NCI-H1417 (cell line): ENCODE measurements at places on chromosomes 16 and 17.

GRCh38 chr16:56203052-56203451, 11.8 kb downstream of the GNAO1 start:
- no peak for DNase-seq

- DNase-seq: peak; percentile 33
These were observed 174.2 kb downstream of the TANC2 start for GRCh38 chr17:63140255-63140654.

GRCh38 chr17:882827-883585, 96.6 kb downstream of the NXN start:
- no peak for DNase-seq

DNA sequence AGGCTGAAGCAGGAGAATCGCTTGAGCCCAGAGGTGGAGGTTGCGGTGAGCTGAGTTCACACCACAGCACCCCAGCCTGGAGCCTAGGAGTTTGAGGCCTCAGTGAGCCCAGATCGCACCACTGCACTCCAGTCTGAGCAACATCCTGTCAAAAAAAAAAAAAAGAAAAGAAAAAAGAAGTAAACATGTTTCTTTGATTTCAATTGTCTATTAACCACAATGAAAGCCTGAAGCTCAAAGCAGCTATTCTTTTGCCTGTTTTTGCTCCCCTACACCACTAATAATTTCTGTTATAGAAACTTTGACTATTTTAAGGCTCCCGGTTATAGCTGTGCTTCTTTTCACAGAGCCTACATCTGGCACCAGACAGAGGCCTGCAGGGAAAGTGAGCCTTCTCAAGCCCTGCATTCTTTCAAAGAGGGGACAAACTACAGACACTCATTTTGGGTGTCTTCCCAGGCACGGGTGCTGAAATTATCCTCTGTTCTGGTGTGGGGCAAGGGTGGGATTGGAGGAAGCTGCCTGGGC, 14.2 kb upstream of the SLC52A1 start:
- DNase-seq: no peak

- DNase-seq: no peak
These were observed 59.6 kb upstream of the CACNG5 start for GRCh38 chr17:66775271-66775670.

DNA sequence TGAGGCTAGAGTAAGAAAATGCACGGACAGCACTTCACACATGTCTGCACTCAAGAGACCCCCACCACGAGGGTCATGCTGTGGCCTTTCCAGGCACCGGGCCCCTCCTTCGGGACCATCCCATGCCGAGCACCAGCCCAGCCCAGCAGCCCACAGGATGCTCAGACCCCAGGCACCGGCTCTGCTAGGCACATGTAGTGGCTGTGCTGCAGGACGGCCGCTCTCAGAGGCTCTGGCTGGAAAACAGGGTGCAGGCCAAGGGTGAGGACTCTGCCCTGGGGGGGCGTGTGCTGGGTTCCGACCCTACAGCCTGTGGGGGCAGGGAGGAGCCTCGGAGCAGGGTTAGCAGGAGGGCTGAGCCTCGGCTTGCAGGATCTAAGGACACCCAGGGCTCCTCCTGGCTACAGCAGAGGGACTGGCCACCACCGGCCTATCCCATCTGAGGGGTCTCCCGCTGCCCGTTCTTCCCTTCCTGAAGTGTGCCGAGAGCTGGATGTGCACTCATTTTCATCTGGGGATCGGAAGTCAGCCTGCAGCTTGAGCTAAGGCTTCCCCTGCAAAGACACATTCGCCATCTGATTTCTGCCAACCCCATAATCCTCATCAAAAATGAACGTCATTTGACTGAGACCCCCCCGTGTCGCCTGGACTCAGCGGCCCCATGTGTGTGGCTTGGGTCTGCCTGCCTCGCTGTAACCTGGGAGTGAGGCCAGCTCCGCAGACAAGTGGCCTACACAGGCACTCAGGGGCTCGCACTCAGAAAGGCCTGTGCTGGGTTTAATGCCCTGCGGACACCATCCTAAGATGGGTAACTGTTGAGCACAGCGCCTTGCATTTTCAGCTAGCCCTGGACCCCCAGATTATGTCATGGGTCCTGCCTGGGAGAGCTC, 293.1 kb upstream of the FOXF1 start:
- DNase-seq: no peak

- DNase-seq: peak; percentile 35
These were observed 36.8 kb downstream of the TMEM132E start for GRCh38 chr17:34616148-34616547.

DNA sequence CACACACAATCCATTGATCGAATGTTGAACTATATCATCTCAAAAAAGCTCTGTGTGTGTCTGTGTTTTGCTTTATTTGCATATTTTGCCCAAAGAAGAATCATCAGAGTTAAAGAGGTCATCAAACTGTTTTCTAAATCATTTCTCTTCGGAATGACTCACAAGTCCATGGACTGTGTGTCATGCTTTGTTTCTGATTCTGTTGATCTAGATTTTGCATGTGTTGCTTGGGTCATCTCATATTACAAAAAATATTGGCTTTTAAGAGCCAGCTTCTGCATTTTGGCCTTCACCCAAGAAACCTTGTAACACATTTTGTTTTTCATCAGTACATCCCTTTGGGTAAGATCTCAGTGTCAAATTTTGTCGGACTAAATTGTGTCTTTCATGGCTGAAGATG, 471.2 kb upstream of the HSBP1 start:
- DNase-seq: no peak

DNA sequence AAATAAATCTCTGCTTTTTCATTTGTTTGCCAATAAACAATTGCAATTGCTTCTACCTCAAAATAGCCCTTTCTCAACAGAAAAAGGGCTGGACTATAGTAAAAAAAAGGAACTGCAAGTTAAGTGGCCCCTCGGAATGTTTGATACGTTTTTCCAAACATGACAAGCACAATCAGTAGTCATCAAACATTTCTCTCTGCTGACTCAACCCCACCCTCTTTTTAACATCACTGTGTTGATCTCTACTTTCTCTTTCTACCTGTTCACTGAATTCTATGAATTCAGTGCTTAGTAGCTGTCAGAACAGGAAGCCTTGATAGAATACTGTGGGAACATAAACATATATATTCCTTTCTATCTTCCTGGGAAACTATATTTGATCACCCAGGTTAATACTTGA, 116.5 kb upstream of the AXIN2 start:
- no peak for DNase-seq

GRCh38 chr17:29621751-29622194, 939 bp downstream of the CORO6 start:
- DNase-seq: no peak

DNA sequence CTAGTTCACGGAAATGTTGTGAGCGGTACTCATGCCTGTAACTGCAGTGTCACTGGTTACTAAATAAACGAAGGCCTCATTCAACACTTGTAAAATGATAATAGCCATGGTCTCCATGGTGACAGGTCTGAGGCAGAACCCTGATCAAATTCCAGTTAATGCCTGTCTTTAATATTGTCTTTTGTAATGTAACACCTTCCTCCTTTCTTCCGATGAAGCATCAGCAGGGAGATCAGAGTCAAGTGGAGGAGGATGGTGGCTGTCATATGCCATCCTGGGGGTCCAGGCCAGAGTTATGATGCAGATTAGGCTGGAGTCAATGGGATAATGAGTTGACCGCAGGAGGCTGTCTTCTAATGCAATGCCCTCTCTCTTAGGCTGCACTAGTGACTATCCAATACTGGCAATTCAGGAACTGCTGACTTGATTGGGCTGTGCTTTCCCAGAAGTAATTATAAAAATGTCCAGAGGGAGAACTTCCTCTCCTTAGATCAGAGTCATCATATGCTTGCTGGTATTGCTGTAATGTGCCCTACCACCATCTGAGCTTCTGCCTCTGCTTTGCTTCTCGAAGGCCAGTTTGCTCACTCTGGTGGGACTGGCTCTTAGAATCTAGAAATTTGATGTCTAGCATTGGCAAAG, 419.1 kb downstream of the CA10 start:
- DNase-seq: peak; percentile 74

- DNase-seq: no peak
These were observed 73.7 kb downstream of the USP22 start for GRCh38 chr17:20968913-20969616.

- peak; percentile 67 for DNase-seq
These were observed 30.0 kb upstream of the RNF43 start for GRCh38 chr17:58447039-58447975.

DNA sequence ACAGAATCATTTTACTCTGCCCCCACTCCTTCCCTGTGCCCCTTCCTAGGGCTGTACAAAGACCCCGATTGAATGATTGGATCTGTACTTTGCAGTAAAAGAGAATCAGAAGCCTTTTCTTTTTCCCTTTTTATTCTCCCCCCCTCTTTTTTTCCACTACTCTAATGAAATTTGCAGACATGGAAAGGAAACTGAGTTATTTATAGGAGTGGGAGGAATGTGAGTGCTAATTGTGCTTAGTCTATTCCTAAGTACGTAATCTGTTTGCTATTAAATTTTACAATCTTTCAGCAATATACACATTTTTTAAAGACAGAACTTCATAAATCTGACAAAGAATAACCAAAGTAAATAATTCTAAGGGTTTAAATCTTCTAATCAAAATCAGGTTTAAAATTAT, 314.3 kb downstream of the MAP2K6 start:
- no peak for DNase-seq
